ENCODE measurements at places on chromosomes 4 and X.

- no peak for DNase-seq
Observed at GRCh38 chr4:25834411-25835107, 28.2 kb downstream of the SEL1L3 start.

- no peak for DNase-seq
Observed at GRCh38 chr4:152594978-152595925, 59.4 kb upstream of the FBXW7 start.

DNA sequence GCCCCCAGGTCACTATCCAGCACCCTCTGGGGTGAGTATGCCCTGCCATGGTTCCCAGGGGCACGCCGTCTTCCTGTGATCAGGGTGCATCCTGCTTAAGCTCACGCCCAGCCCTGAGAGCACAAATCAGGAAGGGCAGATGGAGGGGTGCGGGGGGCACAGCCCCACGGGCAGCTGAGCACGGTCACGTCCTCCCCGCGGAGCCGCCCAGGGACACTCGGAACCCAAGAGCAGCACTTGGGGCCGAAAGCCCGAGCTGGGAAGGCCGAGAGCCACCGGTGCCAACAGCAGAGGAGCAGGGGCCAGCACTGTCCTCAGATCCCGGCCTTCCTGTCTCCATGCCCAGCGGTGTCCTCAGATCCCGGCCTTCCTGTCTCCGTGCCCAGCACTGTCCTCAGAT lies 21.5 kb downstream of the NELFA start:
- no peak for DNase-seq

GRCh38 chr4:30929649-30930048 lies 209.5 kb downstream of the PCDH7 start:
- no peak for DNase-seq

GRCh38 chr4:83686166-83686565 lies 150.3 kb downstream of the GPAT3 start:
- DNase-seq: peak; percentile 24

DNA sequence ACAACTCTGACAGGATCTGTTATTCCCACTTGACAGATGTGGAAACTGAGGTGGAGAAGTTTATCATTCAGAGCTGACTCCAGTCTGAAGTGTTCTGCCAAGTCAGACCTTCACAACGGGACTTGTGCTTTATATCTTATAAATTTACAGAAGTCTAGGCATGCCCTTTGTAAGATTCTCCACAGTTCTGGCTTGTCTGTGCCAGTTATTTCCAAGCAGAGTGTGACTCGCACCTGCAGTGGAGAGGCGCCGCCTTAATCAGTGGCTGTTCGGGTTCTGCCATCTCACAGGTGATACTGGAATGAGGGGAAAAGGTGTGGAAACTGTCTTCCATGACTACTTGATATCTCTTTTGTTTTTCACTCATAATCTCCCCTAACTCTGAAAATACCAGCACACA lies 63.2 kb downstream of the CPEB2 start:
- no peak for DNase-seq

DNA sequence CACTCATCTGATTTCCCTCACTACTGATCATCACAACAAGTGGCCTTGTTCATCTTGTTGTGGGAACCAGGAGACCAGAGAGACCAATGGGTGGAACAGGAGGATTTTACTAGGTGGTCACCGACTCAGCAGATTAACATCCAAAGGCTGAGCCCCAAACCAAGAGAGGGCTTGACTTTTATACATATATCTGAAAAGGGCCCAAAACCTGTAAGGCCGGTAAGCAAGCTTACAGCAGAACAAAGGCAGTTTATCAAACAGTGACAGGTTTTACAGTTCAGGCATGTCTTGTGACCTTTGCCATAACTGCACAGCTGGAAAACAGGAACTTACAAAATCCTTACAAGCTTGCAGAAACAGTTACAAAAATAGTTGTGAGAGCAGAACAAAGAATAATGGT lies 195.9 kb downstream of the OR13H1 start:
- no peak for DNase-seq
